Stimulated activated CD4-positive, alpha-beta T cell treated with anti-CD3 and anti-CD28 coated beads, TNF-alpha, amount 100 ng/mL, for 1 hour (primary cell): ENCODE measurements at places on chromosomes 7 and 10.
A peak's percentile ranks its signal among the peaks of the same experiment; 100 is the strongest.

GRCh38 chr7:78172267-78172757 lies 373.7 kb downstream of the PHTF2 start:
- no peak for DNase-seq

DNA sequence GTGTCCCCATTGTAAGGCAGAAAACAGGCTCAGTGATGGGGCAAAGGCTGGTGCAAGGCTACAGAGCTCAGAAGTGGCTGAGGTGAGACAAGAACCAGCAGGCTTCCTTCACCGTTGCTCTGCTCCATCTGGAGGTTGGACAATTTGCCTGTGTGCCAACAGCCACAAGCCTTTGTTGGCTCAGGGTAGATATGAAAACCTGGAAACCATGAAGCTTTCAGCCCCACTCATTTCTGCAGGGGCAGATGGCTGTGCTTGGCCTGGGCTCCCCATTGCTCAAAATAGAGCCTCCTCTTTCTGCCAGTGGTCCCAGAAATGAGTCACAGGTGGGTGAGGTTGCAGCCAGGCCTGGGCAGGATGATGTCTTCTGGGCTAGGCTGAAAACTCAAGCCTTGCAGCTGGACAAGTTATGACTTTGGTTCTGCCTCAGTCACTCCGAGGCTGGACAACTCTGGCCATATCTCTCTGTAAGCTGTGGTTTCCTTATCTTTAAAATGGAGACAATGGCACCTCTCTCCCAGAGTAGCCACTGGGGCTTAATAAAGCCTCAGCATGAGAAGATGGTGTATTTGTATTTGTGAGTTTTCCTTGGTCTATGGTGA lies 12.2 kb upstream of the ZNF273 start:
- DNase-seq = no peak

- DNase-seq = no peak
Observed at GRCh38 chr7:116733924-116734580, 62.1 kb downstream of the MET start.

GRCh38 chr10:18021725-18022480 lies 70.2 kb downstream of the SLC39A12 start:
- DNase-seq = no peak

DNA sequence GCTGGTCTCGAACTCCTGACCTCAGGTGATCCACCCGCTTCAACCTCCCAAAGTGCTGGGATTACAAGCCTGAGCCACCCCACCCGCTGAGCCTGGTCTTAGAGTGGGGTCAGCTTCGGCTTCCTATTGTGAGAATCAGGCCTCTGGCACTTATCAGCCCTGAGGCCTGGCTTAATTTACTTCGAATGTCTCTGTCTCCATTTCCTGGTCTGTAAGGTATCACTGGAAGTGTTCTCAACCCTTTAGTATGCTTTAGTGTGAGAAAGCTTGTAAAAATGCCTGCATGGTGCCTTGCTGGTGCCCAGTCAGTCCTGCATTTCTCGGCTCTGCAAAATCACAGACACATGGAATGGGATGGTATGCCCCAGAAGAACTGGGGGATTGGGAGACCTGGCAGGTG lies 671.4 kb upstream of the GALNT17 start:
- DNase-seq = no peak

DNA sequence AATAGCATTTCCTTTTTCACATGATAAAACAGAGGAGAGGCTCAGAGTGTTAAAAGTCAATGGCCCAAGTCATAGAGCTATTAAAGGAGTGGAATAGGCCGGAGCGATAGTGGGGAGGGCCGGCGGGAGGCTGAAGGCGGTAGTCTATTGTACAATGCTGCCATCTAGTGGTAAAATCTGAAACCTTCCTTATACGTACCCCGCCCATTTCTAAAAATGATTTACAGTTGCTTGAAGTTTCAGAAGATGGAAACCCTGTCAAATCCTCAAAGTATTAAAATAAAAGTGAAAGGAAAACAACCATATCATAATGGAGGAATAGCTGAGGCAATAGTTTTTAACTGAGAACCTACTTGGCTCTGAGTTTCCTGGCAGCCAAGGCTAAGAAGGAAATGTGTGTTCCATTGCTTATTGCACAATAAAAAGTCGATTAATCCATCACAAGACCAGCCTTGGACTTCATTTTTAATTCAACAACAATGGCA lies 209.1 kb downstream of the CCSER2 start:
- DNase-seq = no peak

DNA sequence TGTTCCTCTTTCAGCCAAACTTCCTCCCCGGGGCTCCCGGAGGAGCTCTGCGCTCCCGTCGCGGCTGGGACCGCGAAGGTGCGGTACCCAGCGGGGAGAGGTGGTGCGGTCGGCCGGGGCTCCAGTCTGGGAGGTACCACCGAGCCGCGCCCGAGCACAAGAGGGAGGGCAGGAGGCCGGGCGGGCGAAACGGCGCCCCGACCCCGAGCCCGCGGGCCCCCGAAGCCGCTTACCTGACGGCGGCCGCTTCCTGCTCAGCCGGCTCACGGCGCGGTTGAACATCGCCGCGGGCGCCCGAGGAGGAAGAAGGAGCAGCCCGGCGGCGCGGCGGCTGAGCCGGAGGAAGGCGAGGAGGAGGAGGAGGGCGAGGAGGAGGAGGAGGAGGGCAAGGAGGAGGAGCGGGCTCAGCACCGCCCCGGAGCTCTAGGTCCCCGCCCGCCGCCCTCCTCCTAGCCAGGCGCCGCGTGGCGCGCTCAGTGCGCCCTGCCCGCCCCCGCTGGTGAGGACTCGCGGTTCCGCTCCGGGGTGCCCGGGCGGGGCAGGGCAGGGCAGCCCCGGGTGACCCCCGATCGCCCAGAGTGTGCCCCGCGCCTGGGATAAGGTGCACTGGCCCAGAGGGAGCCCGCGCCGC lies at the start of gene RGS10:
Gene RGS10, minus strand, starts transcription at position 363 of the 631 bp plus-strand sequence. Its CDS starts 81 bp downstream, at position 282.
- DNase-seq = peak; percentile 70

DNA sequence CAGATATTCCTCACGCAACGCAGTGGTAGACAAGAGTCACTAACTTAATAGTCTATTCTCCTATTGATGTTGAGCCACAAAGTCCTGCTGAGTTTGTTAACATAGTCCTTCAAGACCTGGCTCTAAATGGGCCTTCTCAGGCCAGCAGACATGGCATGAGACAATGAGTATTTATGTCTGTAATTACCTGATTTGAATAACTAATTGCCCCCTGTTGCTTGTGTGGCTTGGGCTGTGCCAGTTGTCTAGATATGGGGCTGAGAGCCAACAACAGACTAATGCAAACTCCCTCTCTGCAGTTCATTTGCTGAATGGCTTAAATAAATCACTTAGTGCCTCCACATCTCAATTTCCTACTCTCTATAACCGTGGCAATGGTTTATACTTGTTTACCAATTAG lies 65.5 kb upstream of the VWC2 start:
- DNase-seq = no peak

GRCh38 chr10:92957223-92958010 lies 103.2 kb upstream of the CYP26C1 start:
- no peak for DNase-seq

DNA sequence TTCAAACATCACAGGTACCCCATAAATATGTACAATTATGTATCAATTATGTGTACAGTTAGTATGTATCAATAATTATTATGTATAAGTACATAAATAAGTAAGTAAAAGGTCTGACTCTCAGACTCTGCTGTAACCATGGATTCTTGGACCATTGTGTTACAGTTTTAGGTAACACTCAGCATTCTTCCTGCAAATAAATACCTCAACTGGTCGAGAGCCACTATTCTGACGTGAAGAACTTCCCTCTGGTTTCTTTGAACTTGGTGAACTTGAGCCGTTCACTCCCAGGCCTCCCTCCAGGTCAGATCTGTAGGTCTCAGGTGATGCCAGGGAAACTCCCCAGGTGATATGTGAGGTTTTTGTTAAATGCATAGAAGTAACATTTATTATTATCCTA lies 191.8 kb upstream of the PLXNA4 start:
- DNase-seq = no peak

- no peak for DNase-seq
Observed at GRCh38 chr7:25228386-25228785, at the start of gene NPVF. Gene NPVF, minus strand, starts transcription at chr7:25228486. Its CDS starts 47 bp downstream, at chr7:25228439.

GRCh38 chr10:110321869-110322620 lies 17.3 kb upstream of the SMNDC1 start:
- no peak for DNase-seq

DNA sequence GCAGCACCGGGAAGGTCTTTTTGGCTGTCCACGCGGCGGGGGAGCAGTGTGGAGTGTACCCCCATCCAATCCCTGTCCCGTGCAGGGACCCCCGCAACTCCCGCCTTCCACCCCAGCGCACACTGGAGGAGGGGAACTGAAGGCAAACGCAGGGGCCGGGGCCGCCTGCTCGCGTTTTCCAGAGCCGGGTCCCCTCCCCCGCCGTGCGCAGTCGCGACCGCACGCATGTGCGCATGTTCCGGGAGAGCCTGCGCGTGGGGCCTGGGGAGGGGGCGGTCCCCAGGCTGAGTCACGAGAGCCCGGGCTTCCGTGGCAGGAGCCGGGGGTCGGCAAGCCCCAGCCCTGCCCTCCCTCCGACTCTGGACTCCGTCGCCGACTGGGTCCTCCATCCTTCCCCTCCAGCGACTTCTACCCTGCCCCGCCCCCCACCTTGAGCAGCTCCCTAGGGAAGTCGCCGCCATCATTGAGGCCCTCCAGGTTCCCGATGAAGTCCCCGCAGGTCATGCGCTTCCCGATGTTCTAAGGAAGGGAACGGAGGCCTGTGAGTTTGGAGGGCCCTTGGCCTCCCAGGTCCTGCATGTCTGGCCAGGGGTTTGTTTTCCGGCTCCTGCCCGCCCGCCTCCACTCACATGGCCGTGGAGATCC lies 8.0 kb downstream of the PSD start:
- no peak for DNase-seq

DNA sequence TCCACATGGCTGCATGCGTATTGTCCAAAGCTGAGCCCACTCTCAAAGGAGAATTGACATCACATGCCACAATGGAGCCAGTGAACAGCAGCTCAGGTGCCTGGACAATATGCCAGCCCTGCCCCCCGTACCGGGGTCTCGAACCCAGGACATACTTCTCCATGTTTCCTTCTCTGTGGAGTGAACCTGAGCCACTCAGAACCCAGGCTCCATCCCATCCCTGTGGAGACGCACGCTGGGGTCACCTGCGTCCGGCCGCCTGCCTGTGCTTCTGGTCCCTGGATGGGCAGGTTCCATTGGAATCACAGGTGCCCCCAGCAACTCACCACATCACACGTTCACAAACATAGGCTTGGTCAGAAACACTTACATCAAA lies 229.8 kb downstream of the DNAJB6 start:
- no peak for DNase-seq

GRCh38 chr7:155773531-155773930 lies 38.7 kb downstream of the SHH start:
- no peak for DNase-seq

GRCh38 chr7:74324531-74325209 lies 35.5 kb downstream of the CLIP2 start:
- no peak for DNase-seq

- DNase-seq = no peak
Observed at GRCh38 chr10:93488956-93489528, 6.9 kb upstream of the MYOF start.
